Renal pelvis (tissue), 12 donors: ENCODE measurements at places on chromosomes 7 and 10.

DNA sequence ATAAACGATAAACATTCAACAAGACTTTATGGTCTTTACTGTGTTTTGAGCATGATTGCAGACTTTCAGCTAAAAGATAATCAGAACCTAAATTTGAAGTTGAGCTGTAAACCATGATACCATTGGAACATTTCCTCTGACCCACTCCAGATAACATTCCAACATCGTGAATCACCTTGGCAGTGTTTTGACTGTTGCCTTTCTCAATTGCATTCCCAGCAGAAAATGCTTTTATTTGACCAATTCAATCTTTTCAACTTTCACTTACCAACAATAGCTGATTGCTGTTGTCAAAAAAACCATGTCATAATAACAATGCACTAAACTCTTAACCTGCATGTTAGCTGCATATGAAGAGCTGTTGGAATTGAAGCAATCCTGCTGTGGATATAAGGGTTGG, 165.5 kb downstream of the MDFIC start:
- no peak for DNase-seq

GRCh38 chr7:129843365-129843898, 109.3 kb downstream of the UBE2H start:
- no peak for DNase-seq

- DNase-seq = no peak
These were observed 21.4 kb downstream of the KCP start for GRCh38 chr7:128889121-128889520.

DNA sequence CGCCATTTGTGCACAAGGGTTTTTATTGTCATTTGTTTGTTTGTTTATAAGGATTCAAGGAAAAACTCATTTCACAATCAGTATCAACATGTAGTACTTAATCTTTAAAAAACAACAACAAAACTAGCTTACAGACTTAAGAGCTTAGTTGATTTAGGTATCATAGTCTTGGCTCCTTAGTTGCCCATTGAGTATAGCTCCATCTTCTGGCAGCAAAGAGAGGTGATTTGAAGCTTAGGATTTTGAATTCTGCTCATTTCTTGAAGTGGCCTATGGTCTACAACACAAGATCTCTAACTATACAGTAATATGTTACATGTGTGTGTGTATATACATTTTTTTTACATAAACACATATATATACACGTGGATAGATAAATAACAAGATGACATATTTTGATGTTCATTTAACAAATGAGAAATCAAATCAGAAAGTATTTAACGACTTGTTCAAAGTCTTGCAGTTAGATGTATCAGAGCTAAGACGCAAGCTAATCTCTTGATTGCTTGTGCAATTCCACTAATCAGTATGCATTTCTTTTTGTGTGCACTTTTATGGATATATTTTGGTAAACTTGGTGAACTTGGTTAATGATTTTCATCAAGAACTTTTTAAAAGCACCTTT, 307.3 kb downstream of the CAMK1D start:
- peak; percentile 23 for DNase-seq

DNA sequence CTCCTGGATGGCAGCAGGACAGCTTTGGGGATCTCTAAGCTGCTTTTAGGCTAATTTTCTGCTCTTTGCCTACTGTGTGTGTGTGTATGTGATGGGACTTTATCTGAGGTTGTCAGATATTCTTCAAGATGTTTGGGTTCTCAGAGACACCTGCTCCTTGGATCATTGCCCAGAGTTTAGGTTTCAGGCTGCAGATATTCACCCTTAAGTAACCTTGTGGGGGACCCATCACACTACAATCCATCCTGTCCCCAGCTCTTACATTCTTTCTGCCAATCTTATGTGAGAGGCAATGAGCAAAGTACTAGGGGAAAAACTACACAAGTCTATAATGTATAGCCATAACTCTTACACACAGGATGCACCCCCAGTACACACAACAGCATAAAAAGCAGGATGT, 263.0 kb upstream of the ZWINT start:
- DNase-seq = no peak

DNA sequence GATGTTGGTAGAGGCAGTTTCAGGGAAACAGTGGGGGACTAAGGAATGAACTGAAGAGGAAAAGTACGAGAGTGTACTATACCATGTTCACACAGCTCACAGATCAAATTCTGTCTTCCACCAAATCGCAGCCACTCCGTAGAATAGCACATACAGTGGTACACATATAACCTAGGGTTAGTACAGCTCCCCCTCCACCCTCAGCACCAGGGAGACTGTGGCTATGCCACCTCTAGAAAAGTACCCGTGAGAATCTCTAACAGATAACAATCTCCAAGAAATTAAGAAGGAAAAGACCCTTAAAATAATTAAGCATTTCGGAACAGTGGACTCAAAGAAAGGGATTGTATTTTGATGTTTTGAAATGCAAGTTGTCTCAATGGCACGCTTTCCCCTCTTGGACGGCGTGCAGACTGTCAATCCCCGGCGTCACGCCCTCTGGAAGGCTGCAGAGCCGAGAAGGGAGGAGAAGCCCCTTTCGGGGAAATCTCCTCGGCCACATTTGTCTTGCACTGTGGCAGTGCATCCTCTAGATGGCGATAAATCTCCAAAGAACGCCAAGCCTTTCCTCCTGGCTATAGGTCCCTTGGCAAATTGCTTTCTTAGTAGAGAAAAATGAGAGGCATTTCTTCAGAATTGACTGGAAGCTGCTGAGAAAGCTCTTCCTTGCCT, 345.0 kb downstream of the REEP3 start:
- peak; percentile 69 for DNase-seq

- no peak for DNase-seq
These were observed 65.1 kb upstream of the EBF3 start for GRCh38 chr10:130029209-130029608.

GRCh38 chr7:44898039-44898438, 12.7 kb upstream of the PURB start:
- DNase-seq = no peak

DNA sequence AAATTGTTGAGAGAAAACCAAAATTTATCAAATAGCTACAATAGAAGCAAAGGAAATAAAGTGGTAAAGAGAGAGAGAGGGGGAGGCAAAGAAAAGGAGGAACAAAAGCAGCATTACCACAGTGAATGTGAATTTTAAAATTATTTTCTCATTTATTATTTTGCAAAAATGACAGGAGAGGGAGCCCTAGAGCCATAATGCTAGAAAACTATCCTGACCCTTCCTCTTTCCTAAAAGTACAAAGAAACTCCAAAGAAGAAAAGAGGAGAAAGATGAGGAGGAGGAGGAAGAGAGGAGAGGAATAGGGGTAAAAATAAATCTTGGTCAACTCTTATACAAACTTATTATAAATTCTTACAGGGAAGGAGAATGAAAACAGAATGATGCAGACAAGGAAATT, 921.5 kb downstream of the NRG3 start:
- DNase-seq = no peak

DNA sequence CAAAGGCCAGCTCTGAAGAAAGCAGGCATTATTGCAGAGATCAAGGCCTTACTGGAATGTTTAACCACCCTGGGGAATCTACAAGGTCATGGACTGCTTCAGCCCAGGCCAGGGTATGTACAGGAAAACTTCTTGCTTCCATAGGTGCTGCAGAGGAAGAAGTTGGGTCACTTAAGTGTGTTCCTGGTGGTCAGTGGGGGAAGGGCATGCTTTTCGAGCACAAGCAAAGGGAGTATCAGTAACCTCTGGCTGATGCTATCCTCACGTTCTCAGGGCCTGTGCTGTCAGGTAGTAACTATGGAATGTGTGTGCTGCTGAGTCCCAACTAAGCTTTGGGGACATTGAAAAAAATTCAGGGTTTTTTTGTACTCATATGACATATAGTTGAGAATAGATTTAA, 234.0 kb upstream of the SP4 start:
- DNase-seq = no peak

- DNase-seq = no peak
These were observed 93.0 kb downstream of the HGF start for GRCh38 chr7:81676813-81677212.

- no peak for DNase-seq
These were observed 18.3 kb upstream of the NKX6-2 start for GRCh38 chr10:132804287-132804686.

DNA sequence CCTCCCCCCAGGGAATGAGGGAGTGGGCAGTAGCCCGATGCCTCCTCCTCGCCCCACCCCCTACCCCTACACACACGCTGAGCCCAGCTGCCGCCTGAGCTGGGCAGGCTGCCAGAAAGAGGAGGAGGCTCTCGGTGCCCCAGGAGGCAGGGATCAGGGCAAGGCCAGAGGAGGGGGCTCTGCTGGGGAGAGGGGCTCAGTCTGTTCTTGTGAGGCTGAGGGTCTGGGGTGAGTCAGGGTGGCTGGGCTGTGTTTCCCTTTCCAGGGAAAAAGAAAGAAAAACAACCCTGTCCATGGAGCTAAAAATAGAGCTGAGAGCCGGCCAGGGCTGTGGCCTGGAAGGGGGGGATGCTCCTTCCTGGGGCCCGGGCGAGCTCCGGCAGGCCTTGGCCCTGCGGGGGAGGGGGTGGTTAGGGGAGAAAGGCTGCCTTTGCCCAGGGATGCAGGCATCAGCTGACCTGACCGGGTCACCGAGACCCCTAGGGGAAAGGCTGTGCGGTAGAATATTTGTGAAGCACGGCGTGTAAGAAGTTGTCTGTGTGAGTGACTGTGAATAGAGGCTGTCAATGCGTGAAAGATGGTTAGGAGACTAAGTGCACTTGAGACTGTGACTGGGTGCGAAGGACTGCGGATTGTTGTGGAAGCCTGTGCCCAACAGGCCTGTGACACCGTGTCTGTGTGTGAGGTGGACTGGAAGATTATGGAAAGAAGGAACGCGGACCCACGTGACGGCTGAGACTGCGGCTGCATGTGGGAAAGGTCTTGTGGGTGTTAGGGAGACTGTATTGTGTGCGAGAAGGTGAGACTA, 1.2 kb upstream of the LZTS2 start:
- peak; percentile 90 for DNase-seq

DNA sequence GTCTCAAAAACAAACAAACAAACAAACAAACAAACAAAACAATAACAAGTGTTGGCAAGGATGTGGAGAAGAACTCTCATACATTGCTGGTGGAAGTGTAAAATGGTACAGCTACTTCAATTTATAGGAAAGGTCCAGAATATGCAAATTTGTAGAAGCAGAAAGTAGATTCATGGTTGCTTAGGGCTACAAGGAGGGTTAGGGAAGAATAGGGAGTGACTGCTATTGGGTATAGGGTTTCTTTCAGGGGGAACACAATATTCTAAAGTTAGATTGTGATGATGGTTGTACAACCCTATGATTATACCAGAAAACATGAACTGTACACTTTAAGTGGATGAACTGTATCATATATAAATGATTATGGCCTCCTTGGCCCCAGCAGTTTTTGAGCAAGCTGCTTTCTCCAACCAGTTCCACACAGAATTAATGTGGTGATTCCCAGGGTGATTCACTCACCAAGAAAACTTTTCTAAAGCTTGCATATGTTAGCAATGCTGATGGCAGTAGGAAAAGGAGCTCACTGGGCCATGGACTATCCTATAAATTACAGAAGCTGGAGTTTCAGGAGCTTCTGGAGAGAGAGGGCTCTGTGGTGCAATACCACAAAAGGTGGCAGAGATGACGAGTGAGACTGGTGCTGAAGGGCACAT, 52.8 kb upstream of the KCNIP2 start:
- DNase-seq = no peak

GRCh38 chr7:74449809-74450397, 3.8 kb upstream of the GTF2IRD1 start:
- no peak for DNase-seq

- DNase-seq = no peak
These were observed 402.4 kb downstream of the SEMA3D start for GRCh38 chr7:84784450-84784849.

GRCh38 chr7:8213381-8213780, 48.6 kb downstream of the ICA1 start:
- no peak for DNase-seq

DNA sequence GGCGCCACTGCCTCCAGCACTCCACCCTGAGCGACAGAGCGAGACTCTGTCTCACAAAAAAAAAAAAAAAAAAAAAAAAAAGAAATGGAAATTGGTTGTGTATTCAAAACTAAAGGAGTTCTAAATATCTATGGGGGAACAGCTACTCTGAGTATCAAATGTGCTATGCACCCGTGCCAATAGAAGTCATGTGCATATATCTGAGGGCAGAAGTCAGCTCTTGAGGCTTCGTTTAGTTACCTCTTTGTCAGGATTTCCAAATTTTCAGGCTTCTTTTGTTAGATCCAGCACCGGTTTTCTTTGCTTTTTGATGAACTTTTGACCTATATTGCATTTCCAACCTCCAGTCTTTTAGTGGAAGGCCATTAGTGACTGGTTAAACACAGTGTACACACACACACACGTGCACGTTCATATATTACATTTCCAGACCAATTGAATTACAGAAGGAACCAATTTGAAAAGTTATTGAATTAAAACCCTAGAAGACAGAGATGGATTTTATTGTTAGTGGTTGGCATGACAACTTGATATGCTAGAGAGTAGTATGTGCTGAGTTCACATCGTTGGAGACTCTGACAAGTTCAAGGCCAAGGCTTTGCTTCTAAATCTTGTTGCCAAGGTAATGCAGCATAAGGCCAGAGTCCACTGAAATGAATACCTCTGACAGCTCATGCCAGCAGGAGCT, 33.1 kb upstream of the ADD3 start:
- DNase-seq = no peak

DNA sequence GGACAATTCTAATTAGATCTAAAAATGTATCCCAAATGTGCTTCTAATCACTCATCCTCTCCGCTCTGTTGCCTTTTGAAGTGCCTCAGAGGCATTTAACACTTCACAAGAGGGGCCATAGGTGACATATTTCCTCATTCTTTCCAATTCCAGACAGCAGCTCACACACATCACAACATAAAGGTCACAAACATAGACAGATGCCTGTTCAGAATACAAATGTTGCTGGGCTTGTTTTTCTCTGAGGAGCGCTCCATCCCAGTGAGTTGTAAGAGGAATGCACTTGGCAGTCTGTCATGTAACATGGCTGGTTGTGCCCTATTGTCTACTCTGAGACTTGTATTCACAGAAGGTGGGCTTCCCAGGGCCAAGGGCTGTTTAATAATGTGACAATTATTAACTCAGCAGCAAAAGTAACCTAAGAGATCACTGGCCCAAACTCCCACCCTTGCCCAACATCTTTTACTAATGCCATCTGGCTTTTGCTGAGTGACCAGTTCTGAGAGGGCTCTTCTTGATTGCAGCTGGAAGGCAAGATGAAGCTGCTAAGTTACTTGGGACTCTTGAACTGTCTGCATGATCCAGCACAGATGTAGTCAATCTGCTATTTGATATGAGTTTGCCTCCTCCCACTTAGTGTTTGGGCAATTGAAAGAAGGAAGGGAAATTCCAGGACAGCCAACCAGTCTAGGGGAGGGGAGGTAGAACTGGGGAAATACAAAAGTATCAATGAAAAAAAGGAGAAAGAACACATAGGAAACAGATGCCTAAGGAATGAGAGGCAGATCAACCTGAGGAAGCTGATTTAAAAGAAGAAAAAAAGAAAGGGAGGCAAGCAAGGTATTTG, 13.6 kb downstream of the PON2 start:
- peak; percentile 78 for DNase-seq

GRCh38 chr7:120785095-120785494, 72.8 kb downstream of the TSPAN12 start:
- no peak for DNase-seq

- DNase-seq = no peak
These were observed 248.7 kb upstream of the GPR26 start for GRCh38 chr10:123417414-123417813.

GRCh38 chr10:79436850-79437103, 8.6 kb downstream of the ZCCHC24 start:
- DNase-seq = no peak

- no peak for DNase-seq
These were observed 79.1 kb downstream of the RAMP3 start for GRCh38 chr7:45236666-45237065.
